Thymus (tissue), 14 donors: ENCODE measurements at places on chromosomes 7 and 10. TPM values are rescaled to one million over a fixed set of nuclear protein-coding genes. Genes with fewer than 3 reads are reported as not detected.

- no peak for DNase-seq
- H3K27ac ChIP-seq, result no peak overlapping the region
- no peak overlapping the region for H3K4me3 ChIP-seq
- H3K4me1 ChIP-seq, result no peaks in the 10 kb centered on the region
- no peaks in the 10 kb centered on the region for H3K27me3 ChIP-seq
- no peaks in the 10 kb centered on the region for H3K36me3 ChIP-seq
Measured at GRCh38 chr10:55146032-55146431, 345.0 kb upstream of the PCDH15 start.

GRCh38 chr7:93147363-93147762, 822 bp downstream of the SAMD9L start:
- H3K36me3 ChIP-seq, result peaks cover 13% of the 10 kb centered on the region
- peak overlapping the region; percentile 64 for H3K4me3 ChIP-seq
- DNase-seq, result peak; percentile 45
- H3K27ac ChIP-seq, result peak overlapping the region; percentile 15

DNA sequence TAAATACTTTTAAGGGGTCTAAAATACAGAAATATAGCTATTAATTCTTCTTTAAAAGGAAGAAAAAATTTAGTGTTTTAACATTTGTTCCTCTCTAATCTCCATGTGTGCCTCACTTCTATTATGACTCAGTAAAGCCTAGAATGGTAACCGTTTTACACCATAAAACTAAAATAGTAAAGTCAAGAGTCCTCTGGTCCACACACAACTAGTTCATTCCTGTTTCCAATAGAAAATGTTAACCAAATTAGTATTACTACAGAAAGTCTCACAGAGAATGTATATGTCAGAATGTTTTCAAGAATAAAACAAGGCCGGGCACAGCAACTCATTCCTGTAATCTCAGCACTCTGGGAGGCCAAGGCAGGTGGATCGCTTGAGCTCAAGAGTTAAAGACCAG, 55.8 kb downstream of the CNOT4 start:
- H3K27ac ChIP-seq, result no peak overlapping the region
- H3K4me1 ChIP-seq, result no peaks in the 10 kb centered on the region
- DNase-seq, result no peak
- no peaks in the 10 kb centered on the region for H3K36me3 ChIP-seq
- no peaks in the 10 kb centered on the region for H3K27me3 ChIP-seq

DNA sequence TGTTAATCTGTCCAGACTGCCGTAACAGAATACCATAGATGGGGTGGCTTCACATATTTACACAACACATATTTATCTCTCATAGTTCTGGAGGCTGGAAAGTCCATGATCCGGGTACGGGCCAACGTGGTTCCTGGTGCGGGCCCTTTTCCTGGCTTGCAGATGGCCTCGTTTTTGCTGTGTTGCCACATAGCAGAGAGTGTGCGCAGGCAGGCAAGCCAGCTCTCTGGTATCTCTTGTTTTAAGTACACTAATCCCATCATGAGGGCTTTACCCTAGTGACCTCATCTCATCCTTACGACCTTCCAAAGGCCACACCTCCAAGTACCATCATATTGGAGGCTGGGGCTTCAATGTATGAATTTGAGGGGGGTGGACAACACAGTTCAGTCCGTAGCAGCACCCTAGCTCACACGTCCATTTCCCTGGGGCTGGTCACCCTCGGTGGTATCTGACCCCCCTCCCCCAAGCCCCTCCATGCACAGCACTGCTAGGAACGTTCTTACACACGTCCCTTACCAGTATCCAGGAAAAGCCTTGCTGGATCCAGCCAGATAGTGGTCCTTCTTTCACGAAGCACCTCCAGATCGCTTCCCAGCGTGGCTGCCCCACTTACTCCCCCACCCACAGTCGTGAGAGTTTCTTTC, 21.5 kb downstream of the CUX1 start:
- H3K36me3 ChIP-seq, result peaks cover 4% of the 10 kb centered on the region
- H3K4me1 ChIP-seq, result no peaks in the 10 kb centered on the region
- DNase-seq, result no peak
- no peak overlapping the region for H3K4me3 ChIP-seq
- H3K27me3 ChIP-seq, result no peaks in the 10 kb centered on the region

- H3K36me3 ChIP-seq, result no peaks in the 10 kb centered on the region
- no peak overlapping the region for H3K27ac ChIP-seq
- H3K27me3 ChIP-seq, result no peaks in the 10 kb centered on the region
- H3K4me1 ChIP-seq, result peaks cover 6% of the 10 kb centered on the region
- H3K4me3 ChIP-seq, result no peak overlapping the region
- no peak for DNase-seq
Measured at GRCh38 chr7:51080622-51081269, 235.9 kb downstream of the COBL start.

DNA sequence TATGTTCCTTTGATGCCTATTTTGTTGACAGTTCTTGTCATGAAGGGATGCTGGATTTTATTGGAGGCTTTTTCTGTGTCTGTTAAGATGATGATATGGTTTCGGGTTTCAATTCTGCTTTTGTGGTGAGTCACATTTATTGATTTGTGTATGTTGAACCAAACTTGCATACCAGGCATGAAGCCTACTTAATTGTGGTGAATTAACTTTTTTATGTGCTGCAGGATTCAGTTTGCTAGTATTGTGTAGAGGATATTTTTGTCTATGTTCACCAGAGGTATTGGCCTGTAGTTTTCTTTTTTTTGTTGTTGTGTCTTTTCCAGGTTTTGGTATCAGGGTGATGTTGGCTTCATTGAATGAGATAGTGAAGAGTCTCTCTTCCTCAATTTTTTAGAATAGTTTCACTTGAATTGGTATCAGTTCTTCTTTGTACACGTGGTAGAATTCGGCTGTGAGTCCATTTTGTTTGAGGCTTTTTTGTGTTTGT, 345.9 kb downstream of the KIF20B start:
- no peaks in the 10 kb centered on the region for H3K27me3 ChIP-seq
- no peaks in the 10 kb centered on the region for H3K4me1 ChIP-seq
- H3K27ac ChIP-seq, result no peak overlapping the region
- no peak for DNase-seq
- no peaks in the 10 kb centered on the region for H3K36me3 ChIP-seq
- H3K4me3 ChIP-seq, result no peak overlapping the region

- no peak for DNase-seq
- no peaks in the 10 kb centered on the region for H3K36me3 ChIP-seq
- H3K4me3 ChIP-seq, result no peak overlapping the region
- H3K27me3 ChIP-seq, result no peaks in the 10 kb centered on the region
- peaks cover 10% of the 10 kb centered on the region for H3K4me1 ChIP-seq
- no peak overlapping the region for H3K27ac ChIP-seq
Measured at GRCh38 chr7:153604-154003, 38.8 kb upstream of the FAM20C start.

GRCh38 chr10:112208292-112208691, 24.7 kb upstream of the GPAM start:
- no peaks in the 10 kb centered on the region for H3K27me3 ChIP-seq
- DNase-seq, result no peak
- no peaks in the 10 kb centered on the region for H3K4me1 ChIP-seq
- no peaks in the 10 kb centered on the region for H3K36me3 ChIP-seq

- H3K4me1 ChIP-seq, result no peaks in the 10 kb centered on the region
- no peaks in the 10 kb centered on the region for H3K36me3 ChIP-seq
- DNase-seq, result no peak
- no peak overlapping the region for H3K4me3 ChIP-seq
Measured at GRCh38 chr7:3370068-3370830, 69.2 kb downstream of the SDK1 start.

DNA sequence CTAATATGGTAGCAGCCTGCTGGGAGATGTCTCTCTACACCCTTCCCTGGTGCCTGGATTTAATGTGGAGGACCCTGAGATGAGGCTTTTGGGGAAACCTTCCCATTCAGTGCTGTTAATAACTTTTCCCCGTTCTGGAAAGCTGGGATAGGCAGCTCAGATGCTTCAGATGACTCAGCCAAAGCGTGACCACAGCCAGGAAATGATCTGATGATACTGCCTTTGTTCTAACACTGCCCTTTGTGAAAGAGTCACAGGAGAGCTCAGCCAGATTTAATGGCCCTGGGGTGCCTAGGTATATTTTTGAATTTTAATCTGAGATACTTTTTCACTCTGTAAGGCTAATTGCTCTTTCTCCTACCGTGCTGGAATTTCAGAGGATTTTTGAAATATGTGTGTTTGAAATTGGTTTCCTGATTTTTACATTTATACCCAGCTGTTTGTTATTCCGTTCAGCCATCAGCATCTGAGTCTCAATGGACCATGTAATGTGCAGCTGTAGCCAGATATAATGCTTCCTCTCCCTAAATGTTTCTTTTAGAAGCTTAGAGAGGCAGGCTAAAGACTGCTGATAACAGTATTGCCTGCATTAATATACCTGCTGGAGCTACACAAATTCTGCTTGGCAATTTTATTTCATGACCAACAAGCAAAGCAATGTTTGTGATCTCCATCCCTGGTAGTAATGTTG, 17.8 kb downstream of the CELF2 start:
- no peaks in the 10 kb centered on the region for H3K36me3 ChIP-seq
- DNase-seq, result no peak
- H3K27ac ChIP-seq, result no peak overlapping the region
- H3K4me1 ChIP-seq, result no peaks in the 10 kb centered on the region

GRCh38 chr10:31515819-31516402, 196.9 kb downstream of the ZEB1 start:
- DNase-seq, result no peak
- no peak overlapping the region for H3K27ac ChIP-seq
- no peaks in the 10 kb centered on the region for H3K4me1 ChIP-seq

GRCh38 chr10:132476146-132477065, 61.2 kb upstream of the INPP5A start:
- no peak for DNase-seq
- no peak overlapping the region for H3K4me3 ChIP-seq
- no peaks in the 10 kb centered on the region for H3K27me3 ChIP-seq
- no peaks in the 10 kb centered on the region for H3K36me3 ChIP-seq
- no peak overlapping the region for H3K27ac ChIP-seq

GRCh38 chr10:21531164-21531563, 2.9 kb upstream of the MLLT10 start:
- H3K4me3 ChIP-seq, result no peak overlapping the region
- peaks cover 7% of the 10 kb centered on the region for H3K27me3 ChIP-seq
- H3K36me3 ChIP-seq, result no peaks in the 10 kb centered on the region
- H3K4me1 ChIP-seq, result peaks cover 4% of the 10 kb centered on the region

DNA sequence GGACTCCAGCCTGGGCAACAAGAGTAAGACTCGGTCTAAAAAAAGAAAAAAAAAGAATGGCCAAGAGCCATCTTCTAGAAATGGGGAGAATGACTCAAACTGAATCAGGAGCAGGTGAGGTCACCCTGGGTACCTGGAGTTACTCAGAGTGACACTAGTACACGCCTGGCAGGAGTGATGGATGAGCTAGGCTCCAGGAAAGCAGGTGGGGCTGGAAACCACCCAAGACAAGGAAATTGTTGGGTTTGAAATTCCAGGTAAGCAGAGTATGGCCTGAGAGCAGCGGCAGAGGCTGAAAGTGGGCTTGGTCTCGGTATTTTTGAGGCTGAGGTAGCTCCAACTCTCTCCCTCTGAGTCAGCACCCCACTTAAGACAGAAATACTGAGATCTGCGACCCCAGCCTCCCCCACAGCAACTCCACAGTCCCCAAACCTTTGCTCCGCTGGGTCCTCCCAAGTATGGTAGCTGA, 18.5 kb downstream of the DDIT4 start:
- no peak overlapping the region for H3K4me3 ChIP-seq
- no peak for DNase-seq
- H3K36me3 ChIP-seq, result no peaks in the 10 kb centered on the region
- no peaks in the 10 kb centered on the region for H3K27me3 ChIP-seq
- peaks cover 38% of the 10 kb centered on the region for H3K4me1 ChIP-seq

DNA sequence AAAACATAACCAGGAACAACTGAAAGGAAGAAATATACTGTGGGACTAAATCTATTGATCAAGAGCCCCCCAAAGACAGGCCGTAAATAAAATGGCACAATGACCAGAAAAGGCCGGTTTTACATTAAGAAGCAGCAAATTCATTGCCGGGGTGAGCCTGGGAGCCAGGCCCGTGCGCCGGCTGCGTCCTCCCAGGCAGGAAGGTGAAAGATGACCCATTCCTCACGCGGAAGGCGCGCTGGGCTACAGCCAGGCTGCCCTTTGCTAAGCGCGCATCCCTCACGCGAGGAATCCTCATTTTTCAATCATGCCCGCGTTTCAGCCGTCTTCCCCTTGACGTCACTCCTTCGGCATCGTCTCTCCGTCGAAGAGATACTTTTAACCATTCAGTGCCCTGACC, 47.6 kb upstream of the MGMT start:
- no peak overlapping the region for H3K27ac ChIP-seq
- H3K27me3 ChIP-seq, result no peaks in the 10 kb centered on the region
- H3K36me3 ChIP-seq, result no peaks in the 10 kb centered on the region
- no peak overlapping the region for H3K4me3 ChIP-seq
- no peak for DNase-seq

GRCh38 chr7:45890902-45891461, 2.7 kb downstream of the IGFBP1 start:
- H3K27me3 ChIP-seq, result peaks cover 41% of the 10 kb centered on the region
- no peak overlapping the region for H3K27ac ChIP-seq
- H3K4me1 ChIP-seq, result no peaks in the 10 kb centered on the region
- no peaks in the 10 kb centered on the region for H3K36me3 ChIP-seq

DNA sequence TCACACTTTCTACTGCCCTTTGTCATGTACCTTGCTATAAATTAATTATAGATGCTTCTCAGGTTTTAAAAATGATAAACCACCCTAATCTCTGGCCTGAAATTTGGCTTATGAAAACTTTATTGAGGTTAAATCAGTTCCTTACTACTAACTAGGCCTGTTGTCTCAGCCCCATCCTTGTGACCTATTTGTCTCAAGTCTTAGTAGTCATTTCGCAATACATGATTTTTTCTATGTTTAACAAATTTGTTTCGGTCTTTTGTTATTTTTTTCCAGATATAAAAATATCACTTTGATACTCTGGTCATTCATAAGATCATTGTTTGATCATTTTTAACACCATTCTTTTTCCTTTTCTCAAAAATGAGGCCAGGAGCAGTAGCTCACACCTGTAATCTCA, 411.6 kb downstream of the GFRA1 start:
- H3K27me3 ChIP-seq, result no peaks in the 10 kb centered on the region
- DNase-seq, result no peak
- no peaks in the 10 kb centered on the region for H3K4me1 ChIP-seq

The SOSTDC1 gene
- 2.0 TPM for total RNA-seq

The DGKI gene
- 0.33 TPM for total RNA-seq

The GARIN1A gene
- 0.19 TPM for total RNA-seq

The CHAT gene
- total RNA-seq, result 0.09 TPM

The OLAH gene
- 0.09 TPM for total RNA-seq

The TAS2R41 gene
- 0.24 TPM for total RNA-seq

The CRPPA gene
- 1.4 TPM for total RNA-seq

The TMEM120A gene
- total RNA-seq, result 6.8 TPM

The STEAP4 gene
- total RNA-seq, result 0.38 TPM
